ENCODE measurements at places on chromosomes 6 and 20.

DNA sequence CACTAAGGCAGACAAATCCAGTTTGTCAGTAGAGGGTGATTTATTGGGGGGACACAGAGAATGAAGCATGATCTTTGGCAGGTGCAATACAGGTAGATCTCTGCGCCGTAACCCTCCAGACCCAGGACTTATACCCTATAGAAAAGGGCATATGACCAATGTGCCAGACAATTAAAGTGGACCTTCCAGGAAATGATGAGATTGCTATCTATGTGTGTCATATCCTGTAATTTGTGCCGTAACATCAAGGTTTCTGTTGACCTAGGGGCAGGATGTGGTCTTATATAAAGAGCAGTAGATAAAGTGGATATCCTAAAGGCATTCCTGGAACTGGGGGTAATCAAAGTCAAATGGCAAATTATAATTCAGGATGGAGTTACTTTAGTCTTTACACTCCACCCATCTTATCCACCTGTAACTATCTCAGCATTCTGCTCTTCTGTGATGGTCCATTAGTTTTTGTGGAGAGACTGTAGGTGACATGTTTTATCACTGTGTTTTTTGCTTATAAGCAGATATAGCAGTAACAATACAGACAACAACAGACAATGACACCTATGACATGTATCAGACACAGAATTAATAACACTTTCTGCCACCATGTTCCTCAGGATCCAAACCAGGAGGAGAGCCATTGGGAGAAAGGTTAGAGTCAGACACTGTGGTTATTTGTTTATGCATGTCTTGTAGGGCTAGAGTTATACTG is 43.1 kb upstream of the ZNF337 start:
- no peak for DNase-seq

GRCh38 chr6:167426651-167427050 is 101.8 kb downstream of the TTLL2 start:
- DNase-seq = no peak

DNA sequence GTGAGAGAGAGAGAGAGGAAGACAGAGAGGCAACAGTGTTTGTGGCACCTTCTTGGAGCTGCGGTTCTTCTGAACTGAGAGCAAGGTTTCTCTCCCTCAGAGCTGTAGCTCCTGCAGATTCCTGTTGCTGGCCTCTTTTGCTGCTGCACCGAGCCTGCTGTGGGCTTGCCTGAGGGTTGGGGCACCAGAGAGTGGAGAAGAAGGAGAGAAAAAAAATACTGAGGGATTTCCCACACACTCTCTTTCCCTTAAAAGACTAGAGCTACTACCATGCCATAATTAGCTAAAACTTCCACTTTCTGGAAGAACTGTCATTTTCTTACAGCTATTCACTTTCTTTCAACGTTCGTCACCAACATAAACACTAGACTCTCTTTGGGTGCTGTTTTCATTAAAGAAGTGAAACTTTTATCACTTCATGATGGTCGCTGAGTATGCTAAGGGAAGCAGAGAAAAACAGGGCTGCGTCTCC is 18.2 kb upstream of the ECI2 start:
- no peak for DNase-seq

- no peak for DNase-seq
These were observed 238.2 kb downstream of the SYNE1 start for GRCh38 chr6:152398993-152399392.

DNA sequence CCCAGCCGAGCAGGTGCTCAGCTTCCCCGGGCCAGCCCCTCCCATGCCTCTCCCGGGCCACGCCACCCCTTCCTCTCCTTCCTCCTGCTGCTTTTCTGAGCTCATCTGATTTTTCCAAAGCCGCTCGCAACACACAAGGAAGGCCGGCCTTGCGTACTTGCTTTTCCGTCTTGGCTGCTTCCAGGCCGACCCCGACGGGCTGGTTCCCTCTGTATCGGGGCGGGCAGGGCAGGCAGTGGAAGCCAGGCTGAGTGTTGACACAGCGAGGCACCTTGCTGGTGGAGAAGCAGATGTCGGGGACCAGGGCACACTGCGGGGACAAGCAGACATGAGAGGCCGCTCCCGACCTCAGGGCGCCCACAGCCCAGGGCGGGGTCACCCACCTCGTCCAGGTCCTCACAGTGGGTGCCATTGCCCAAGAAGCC is 21.1 kb downstream of the THBS2 start:
- DNase-seq = no peak

GRCh38 chr6:42692137-42692911 is 30.1 kb downstream of the PRPH2 start:
- DNase-seq = no peak

GRCh38 chr6:75098709-75099108 is 107.1 kb downstream of the COL12A1 start:
- no peak for DNase-seq

DNA sequence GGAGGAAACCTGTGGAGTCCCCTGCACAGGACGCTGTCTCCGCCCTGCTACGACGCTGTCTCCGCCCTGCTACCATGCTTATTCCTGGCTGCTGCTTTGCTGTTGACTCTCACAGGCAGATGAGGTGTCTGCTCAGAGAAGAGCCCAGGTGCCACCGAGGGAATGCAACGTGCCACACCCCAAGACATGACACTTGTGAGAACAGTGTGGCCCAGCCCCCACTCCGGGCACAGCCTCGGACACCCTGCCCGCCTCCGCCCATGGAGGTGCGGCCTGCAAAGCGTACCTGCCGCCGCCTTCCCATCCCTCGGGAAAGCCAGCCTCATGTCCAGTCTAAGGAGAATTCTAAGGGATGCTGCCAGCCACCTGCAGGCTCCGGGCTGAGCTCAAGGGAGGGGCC is 15.6 kb upstream of the MRGBP start:
- DNase-seq = no peak

DNA sequence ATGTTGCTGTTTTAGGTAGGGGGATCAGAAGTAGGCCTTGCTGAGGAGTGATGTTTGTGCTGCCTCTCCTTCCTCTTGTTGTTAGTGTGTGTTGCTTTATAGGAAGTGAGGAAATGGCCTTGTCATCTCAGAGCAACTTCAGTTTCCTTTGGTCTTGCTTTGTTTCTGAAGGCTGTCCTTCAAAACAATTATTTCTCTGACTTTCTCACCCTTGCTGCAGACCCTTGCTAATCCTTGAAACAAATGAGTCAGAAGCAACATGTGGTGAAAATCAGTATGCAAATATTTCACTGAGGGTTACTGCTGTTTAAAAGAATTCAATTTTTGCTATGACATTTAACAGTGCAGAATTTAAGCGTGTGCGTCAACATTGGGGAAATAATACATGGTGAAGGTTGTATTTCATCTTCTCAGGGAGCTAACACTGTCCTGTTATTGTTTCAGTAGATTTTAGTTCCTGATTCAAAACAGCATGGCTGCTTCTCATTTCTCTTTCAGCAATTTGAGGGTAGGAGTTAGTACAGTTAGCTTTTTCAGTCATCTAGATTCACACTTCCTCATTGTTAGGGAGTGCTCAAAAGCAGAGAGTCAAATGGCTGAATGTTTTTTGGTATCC is 13.8 kb downstream of the RNF144B start:
- no peak for DNase-seq

DNA sequence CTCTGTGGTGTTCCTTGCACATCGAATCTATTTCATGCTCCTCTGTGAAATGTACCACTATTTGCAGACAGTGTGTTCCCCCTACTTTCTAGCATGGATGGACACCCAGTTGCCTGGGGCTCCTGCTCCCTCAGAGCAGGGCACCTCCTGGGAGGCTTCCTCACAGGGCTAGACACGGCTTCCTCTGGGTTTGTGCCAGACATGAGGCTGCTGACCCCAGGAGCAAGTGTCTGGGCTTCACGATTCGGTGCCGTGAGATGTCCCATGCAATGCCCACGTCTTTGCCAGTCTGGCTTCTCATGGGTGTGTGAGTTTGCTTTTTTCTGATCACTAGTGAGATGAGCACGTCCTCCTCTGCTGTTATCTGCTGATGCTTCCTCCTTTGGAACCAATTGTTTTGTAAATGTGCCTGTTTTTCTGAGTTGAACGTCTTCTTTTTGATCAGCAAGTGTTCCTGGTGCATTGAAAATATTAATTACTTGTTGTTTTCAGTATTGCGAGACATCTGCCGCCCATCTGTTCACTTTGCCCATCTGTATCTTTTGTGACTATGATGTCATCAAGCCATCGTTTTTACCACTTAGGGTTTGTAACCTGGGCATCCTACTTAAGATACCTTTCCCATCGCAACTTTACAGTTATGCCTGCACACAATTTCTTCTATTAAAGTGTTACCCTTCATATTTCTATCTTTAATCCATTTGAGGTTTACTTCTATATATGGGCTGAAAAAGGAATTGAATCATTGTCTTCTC is 92.0 kb downstream of the TTLL2 start:
- DNase-seq = no peak

GRCh38 chr6:44034391-44034861 is 92.8 kb downstream of the MRPL14 start:
- DNase-seq = no peak

GRCh38 chr20:20903773-20904500 is 191.5 kb upstream of the RALGAPA2 start:
- no peak for DNase-seq

- no peak for DNase-seq
These were observed 806.6 kb downstream of the C6orf118 start for GRCh38 chr6:164502833-164503232.

DNA sequence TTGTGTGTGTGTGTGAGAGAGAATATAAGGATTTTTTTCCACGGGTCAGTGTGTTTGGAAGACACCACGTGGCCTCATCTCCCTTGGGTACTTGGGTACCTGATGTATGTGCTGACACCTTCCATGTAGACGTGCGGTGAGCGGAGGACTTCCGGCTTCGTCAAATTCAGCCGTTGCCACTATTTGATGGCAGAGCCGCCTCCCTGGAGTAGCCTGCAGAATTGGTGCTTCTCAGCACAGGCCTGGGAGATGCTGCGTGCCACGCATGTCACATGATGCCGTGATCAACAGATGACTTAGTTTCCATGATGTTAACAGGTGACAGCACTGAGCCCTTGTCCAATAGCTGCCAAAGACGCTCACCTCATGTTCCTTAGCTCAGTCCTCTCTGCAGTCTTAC is 69.4 kb downstream of the CDH4 start:
- DNase-seq = no peak

DNA sequence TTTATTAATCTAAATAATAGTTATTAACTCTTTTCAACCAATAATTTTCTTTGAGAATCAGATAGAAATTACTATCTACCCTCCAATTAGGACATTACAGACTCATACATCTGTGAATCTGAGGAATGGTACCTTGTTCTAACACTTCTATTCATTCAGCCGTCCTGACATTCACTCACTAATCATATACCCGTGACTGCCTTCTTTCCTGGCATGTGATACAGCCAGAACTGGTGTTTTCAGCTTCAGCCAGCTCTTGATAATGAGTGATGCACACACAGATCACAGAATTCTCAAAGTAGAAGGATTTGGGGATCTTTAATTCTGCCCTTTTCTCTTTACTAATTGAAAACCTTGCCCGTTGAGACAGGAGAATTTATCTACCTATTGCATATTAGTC is 499.9 kb downstream of the UTRN start:
- DNase-seq = no peak

- DNase-seq = peak; percentile 22
These were observed 48.1 kb downstream of the CHMP4B start for GRCh38 chr20:33859157-33859695.

- no peak for DNase-seq
These were observed 358.2 kb downstream of the PLCB1 start for GRCh38 chr20:8490076-8490830.

DNA sequence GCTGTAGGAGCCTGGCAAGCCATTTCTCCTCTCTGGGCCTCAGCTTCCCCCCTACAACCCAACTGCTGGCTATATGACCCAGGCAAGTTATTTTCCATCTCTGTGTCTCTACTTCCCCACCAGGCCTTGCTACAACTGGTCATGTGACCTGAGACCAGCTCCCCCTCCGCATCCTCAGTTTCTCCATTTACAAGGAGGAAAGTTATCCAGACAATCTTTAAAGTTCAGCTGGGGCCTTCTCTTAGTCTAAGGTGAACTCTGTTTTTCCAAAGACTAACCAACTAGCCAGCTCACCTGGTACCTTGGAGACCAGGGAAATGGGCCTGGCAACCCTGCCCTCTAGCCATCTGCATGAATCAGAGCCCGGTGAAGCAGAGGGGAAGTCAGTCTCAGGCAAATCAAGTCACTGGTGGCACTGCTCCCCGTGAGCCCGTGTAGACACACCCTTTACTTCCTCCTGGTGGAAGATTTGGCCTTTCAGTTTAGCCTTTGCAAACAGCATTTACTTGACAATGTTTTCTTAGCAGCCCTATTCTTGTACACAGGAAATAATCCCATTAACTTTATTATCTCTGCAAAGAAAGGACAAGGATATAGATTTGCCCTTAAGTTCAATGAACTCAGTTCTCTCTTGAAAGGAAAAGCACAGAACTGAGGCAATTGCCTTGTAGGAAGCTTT is 157.7 kb downstream of the VEGFA start:
- DNase-seq = no peak

GRCh38 chr6:147944122-147944521 is 398.5 kb upstream of the SASH1 start:
- DNase-seq = no peak

DNA sequence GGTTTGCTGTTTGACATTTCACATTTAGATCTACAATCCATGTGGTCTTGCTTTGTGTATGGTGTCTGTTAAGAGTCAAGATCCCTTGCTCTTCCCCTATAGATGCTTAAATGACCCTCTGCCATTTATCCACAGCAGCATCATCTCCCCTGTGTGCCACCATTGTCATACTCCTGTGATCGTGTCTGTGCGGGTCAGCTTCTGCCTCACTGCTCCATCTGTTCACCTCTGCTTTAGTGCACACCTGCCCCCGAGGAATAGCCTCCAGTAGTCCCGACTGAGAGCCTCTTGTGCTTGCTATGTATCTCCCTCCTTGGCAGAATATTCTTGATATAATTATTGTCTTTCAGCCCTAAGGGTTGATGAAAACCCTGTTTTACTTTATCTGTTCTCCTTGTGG is 551.2 kb downstream of the CDH26 start:
- no peak for DNase-seq

DNA sequence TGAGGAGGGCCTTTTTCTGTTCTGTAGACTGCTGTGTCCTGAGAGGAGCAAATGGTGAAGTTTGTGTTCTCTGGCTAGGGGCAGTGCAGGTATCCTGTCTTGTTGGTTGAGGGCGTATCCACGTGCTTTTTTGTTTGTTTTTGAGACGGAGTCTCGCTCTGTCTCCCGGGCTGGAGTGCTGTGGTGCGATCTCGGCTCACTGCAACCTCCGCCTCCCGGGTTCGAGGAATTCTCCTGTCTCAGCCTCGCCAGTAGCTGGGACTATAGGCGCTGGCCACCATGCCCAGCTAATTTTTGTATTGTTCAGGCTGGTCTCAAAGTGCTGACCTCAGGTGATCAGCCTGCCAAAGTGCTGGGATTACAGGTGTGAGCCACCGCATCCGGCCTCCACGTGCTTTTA is 10.8 kb upstream of the PXDC1 start:
- no peak for DNase-seq

GRCh38 chr6:46772762-46773161 is 20.4 kb upstream of the MEP1A start:
- no peak for DNase-seq

GRCh38 chr20:18514127-18514526 is 6.4 kb downstream of the SEC23B start:
- DNase-seq = no peak
